Muscle of back (tissue), 13 donors: ENCODE measurements at places on chromosomes 12 and 14.

GRCh38 chr14:29233188-29233587 lies 466.6 kb downstream of the FOXG1 start:
- no peak for DNase-seq

DNA sequence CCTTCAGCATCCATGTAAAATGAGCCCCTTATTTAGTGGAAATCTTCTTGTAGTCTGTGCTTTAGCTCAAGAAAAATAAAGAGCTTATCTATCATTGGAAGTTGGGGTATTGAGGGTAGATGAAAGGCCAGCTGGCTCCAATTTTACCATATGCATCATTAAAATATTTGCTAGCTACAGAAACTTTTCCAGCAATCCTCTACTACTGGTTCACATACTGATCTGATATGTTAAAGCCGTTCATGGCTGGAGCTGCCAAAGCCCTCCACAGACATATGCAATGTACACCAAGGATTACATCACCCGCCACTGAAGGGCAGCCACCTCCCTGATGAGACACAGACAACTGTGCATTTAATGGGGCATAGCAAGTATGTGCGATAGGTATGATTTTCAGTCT lies 1205.3 kb downstream of the GALC start:
- DNase-seq = peak; percentile 24

DNA sequence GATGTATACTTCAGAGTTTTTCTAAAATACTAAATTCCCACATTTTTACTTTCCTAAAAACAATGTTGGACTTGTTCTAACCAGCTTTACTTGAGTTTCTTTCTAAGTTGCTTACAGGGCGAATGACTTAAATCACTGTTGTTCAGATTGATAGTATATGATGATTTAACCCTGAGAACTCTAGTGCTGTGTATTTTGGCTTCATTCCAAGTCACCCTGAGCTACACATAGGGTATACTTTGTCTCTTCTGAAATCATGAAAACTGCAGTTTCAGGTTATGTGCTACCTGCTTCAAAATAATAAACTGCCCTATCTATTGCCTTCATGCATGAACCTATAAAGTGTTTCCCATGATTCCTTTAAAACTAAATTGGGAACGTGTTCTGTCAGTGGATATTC lies 162.5 kb upstream of the PDE3A start:
- DNase-seq = no peak

DNA sequence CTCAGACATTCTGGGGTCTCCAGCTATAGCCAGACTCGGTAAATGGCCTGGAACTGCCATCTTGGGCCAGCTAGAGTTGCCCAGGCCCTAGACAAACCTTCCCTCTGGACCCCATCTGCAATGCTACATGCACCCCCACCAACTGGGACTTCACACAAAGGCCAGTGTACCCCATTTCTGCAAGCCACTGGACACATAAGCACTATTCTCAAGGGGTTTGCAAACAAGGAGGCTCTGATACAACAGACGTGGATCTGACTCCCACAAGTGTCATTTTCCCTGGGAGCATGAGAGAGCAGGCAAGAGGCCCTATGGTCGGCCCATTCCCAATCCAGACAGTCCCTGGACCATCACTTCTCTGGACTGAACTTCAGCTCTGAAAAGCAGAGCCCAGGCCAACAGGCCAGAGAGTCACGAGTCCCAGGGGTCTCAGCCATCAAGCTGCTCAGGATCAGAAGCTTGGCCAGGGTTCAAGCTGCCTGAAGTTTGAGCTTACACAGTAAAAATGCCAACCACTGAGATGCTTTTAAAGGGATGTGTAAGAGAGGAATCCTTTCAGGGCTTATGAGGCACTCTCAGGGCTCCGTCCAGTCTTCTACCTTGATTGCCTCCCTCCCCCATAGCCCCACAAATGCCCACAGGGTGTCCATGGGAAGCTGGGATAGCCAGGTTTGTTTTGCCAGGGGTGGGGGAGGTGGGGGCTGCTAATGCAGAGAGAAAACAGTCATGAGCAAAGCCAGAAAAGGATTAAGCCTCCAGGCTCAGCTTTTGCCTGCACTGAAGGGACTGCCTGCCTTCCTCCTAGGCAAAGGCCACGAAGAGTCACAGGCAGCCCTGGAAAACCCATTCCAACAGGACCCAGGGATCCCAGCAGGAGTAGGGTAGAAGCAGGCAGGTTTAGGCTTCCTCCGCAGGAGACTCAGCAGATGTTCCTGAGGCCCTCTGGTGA lies 31.7 kb upstream of the PNMA1 start:
- DNase-seq = no peak

- DNase-seq = no peak
Measured at GRCh38 chr12:89156340-89156739, 196.0 kb downstream of the DUSP6 start.
